NCI-H1417 treated with DMSO at 0.1 percent for 48 hours (cell line): ENCODE measurements at places on chromosomes 13 and 19.

DNA sequence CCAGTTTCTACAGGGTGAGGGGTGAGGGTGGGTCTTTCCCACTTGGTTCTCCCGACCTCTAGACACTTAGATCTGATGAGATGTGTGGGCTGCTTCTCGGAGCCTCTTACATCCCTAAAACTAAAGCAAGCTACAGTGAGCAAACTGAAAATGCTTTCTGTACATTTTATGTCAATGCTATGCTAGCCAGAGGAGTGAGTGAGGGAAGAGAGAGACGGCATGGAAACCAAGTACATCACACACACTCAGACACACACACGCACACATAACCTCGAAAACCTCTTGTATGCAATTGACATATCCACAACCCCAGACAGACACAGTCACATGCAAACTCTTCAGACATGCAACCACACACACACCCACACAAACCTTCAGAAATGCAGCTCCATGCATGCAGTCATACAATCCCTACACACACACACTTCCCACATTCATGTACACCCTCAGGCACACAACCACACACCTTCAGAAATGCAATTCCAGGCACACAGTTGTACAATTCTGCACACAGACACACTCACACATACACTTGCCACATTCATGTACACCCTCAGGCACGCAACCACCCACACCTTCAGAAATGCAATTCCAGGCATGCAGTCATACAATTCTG, 1.4 kb downstream of the SLC1A6 start:
- DNase-seq = no peak

DNA sequence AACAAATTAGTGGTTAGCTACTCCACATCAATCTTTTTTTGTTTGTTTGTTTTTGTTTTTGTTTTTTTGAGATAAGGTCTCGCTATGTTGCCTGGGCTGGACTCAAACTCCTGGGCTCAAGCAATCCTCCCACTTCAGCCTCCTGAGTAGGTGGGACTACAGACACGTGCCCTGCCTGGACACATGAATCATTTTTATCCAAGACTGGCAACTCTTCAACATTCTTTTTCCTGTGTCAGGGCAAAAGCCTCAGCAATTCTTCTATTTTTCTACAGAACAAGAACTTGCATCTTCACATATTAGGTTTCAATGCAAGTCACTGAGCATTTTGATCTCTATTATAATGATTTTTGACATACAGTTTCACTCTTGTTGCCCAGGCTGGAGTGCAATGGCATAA, 76.8 kb upstream of the LRCH1 start:
- DNase-seq = no peak

DNA sequence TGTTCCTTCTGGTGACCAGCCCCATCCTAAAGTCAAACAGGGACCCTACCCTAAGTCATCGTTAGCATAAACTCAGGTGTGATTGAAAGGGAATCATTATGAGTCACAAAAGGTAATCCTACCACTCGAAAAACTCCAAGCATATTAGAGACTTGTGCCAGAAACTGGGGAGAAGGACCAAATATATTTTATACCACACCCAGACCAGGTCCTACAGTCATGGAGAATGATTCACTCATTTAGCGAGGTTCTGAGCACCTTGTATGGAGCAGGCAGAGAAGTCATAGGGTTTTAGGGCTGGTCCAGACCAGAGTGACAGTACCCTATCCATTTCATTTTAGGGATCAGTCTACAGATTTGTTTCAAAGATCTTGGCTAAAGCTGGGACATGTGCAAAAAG, 149.5 kb downstream of the SLC7A1 start:
- no peak for DNase-seq

- no peak for DNase-seq
These were observed 185.3 kb downstream of the LHFPL6 start for GRCh38 chr13:39417643-39418042.

DNA sequence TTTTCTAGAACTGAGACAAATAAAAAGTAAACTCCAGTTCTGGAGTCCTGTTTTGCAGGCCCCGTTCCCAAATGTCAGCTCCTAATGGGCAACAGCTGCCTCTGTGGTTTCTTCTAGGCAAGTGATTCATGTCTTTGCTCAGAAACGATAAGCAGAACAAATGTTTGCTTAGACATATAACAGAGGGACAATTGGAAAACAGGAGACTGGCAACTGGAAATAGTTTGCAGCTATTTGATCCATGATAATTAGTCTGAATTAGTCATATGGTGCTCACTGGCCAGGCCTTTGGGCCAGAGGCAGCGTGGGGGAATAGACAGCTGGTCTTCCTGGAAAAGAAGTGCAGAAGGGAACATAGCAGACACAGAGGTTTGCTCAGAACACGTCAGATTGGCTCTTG, 29.2 kb upstream of the TSHZ3 start:
- DNase-seq = no peak

GRCh38 chr19:42601811-42602443, 7.2 kb upstream of the CEACAM8 start:
- DNase-seq = no peak

DNA sequence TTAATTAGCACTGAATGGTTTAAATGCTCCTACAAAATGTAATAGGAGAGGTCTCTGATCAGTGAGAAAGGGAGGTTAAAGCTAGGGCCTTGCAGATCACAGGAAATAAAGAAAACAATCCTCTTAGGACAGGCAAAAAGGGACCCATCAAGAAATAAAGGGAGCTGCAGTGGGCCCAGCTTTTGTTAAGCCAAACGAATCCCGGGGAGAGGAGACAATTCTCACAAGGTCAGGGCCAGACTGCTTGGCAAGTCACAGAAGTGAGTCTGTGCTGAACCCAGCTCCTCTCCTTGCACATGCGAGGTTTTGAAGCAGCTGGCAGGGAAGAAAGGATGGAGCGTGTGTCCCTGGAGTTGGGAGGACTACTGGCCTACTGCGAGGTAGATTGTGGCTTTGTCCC, 285.8 kb downstream of the COG6 start:
- no peak for DNase-seq

DNA sequence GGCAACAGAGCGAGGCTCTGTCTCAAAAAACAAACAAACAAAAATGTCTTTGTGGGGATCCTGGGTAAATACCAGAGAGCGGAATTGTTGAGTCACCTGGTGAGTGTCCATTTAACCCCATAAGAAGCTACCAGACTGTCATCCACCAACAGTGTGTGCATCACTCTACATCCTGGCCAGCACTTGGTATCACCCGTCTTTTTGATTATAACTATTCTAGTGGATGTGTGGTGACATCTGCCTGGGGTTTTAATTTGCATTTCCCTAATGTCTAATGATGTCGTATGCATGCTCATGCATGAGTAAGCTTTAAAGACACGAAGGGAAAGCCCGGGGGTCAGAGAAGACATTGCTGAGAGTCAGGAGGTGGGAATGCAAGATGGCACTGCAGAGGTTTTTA, 126.7 kb upstream of the MRI1 start:
- no peak for DNase-seq

GRCh38 chr13:94173312-94173854, 306.1 kb downstream of the DCT start:
- DNase-seq = no peak

- DNase-seq = no peak
These were observed at the start of gene SIGLEC6 for GRCh38 chr19:51531349-51532315. Gene SIGLEC6, minus strand, starts transcription at chr19:51531670. Its CDS starts 22 bp downstream, at chr19:51531648.
